NCI-H1436 (cell line): ENCODE measurements at places on chromosomes 3 and 15.

GRCh38 chr15:66164788-66165187 lies 88.8 kb downstream of the MEGF11 start:
- DNase-seq, result no peak

- no peak for DNase-seq
These were observed 44.8 kb upstream of the MAP3K13 start for GRCh38 chr3:185318141-185318540.

DNA sequence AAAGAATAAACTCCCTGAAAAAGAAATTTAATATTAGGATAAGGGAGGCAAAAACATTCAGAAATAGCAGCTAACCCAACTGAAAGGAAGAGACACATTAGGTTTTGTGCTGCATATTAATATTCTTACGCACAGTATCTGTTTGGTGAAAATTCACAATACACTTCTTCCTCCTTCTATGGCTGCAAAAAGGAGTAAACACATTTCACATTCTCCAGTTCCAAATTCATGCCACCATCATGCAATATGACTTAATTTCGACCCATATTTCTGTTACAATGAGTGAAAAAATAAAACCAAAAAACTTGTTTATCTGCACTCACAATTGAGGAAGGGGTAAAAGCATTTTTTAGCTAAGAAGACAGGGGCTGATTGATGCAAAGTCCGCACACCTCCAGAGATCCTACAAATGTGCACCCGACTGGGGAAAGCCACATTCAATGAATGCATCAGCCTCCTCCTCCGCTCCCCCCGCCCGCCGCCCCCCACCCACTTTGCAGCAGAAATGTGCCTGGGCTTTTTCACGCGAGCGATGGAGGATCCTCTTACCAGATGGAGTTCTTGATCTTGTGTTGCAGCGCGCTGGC lies 1.0 kb downstream of the RFX7 start:
- DNase-seq, result no peak

- DNase-seq, result no peak
These were observed 285.3 kb downstream of the RPLP1 start for GRCh38 chr15:69737916-69738315.

DNA sequence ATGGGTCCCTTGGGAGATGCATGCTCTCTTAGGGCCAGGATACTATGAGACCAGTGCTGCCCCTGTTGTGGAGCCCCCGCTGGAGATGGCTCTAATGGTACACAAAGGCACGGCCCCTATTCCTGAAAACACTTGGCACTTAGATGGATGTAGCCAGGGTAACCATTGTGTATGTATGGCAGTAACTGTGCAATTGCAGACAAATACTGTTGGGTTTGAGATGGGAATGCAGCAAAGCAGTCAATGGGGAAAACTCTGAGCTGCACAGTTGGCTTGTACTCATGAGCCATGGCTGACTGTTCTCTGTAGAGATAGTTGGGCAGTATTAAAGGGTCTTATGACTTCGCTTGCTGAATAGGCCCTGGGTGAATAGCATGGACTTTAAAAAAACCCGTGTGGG lies 67.9 kb upstream of the NPAP1 start:
- DNase-seq, result no peak
